ENCODE measurements at places on chromosomes 1 and 21.

DNA sequence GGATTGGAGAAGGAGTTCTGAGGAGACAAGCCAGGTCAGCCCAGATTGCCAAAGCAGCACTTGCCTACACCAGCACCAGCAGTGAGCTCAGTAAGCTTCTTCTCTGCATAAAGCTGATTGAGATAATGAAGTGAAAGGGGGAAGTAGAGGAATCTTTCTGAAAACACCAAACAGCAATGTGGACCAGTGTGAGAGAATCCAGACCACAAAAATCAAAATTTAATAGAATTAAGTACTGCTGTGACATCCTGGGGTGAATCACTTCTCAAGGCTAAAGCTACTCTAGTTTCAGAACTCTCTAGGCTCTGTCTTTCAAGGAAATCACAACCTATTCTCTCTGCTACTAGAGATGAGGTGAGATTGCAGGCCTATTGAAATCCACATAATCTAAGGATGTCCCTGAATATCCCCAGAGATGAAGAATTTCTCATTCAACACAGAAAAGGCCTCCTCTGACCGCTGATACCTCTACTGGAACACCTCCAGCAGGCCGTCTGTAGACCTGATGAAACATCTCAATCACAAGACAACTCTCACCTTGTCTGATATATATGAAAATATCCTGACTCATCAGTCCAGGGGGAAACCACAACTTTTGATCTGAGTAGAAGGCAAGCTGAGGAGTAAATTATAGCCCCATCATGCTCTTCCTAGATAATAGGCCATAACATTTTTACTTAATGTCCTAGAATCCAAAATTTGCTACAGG, at the start of gene FCRL4:
Gene FCRL4 (minus strand): TSS at position 127 of the 709 bp plus-strand sequence. CDS start 141 bp downstream, outside the sequence.
- DNase-seq: no peak

GRCh38 chr1:70945251-70945650, 102.4 kb downstream of the PTGER3 start:
- DNase-seq: no peak

DNA sequence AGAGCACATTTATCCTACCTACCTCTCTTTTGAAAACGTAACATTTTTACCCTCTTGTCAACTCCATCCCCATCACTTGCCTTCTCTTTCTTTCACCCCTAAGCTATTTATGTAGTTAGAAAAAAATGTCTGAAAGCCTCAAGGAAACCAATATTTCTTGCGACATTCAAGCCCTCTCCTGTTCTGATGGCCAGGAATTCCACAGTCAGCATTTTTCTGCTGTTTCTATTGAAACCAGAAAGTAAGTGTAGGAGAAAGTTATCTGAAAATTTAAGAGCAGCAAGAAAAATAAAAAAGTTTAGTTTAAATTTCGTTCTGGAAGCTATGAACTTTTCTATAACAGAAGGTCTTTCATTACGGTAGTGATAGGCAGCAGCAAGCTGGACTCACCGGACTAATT, 247.6 kb upstream of the PBX1 start:
- DNase-seq: no peak

DNA sequence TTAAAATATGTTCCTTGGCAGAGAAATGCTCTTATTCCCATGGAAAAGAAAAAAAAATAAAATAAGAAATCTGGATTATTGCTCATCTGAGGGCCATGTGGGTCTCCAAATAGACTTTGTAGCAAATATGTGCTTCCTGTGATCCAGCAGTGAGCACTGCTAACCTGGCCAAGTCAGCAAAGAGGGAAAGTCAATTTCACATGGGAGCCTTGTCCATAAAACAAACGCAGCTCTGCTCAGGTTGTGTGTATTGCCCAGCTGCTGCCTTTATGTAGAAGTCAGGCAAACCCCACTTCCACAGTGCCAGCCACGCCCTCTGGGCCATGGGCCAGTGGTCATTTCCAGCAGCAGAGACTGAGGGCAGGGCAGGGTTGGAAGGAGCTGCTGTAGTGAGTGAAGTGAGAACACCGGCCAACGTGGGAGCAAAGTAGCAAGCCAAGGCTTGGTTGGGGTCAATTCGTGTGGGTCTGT, 174.3 kb downstream of the LYPLAL1 start:
- no peak for DNase-seq

- DNase-seq: no peak
Measured at GRCh38 chr1:29196863-29197589, 15.3 kb upstream of the SRSF4 start.

DNA sequence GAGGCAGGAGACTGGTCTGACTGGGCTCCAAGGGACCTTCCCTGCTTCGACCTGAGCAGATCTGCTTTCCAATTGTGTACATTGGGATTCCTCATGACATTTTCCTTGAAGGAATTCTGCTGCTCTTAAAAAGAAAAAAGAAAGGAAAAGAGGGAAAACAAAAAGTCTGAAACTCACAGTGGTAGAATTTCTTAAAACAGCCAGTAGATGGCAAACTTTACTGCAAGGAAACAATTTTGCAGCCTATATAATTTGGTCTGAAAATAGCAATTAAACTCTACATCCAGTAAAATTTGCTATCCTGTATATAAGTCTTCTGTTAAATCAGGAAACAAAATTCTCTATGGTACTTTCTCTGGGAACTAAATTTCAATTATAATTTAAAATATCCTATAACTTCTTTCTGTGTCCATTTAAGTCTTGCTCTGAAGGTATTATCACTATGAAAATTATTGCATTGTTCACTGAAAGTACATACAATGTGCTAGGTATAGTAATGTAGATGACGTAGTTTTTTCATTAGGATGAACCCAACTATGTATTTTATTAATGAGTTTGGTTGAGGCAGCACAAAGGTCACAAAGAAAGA, 59.8 kb downstream of the CRB1 start:
- no peak for DNase-seq

DNA sequence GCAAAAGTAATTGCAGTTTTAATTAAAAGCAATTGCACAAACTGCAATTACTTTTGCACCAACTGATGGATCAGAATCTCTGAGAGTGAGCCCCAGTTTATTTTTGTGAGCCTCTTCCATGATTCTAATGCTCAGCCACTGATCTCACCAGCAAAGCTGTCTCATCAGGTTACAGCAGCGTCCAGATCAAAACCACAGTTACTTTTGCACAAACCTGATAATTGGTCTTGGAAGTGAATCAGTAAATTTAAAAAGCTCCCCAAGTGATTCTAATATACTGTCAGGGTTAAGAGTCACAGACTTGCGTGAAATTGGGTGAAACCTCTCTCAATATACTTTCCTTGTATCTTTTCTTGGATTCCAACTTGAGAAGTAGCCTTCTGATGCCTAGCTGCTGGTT, 13.5 kb upstream of the CR2 start:
- no peak for DNase-seq

DNA sequence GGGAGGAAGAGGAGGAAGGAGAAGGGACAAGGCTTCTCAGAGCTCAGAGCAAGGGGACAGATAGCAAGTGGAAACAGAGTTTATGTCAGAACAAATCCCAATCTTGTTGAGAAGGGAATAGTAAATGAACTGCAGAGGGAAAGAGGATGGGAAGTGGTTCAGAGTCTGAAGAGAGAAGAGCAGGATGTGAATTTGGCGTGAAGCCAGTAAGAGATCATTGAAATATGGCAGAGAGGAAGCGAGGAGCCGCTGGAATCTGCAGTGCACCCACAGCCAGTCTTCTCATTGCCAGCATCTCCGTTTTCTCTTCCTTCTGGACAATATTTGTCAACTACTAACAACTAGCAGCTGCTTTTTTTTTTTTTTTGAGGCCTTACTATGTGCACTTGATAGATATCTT, 19.1 kb downstream of the OLFML3 start:
- DNase-seq: no peak

DNA sequence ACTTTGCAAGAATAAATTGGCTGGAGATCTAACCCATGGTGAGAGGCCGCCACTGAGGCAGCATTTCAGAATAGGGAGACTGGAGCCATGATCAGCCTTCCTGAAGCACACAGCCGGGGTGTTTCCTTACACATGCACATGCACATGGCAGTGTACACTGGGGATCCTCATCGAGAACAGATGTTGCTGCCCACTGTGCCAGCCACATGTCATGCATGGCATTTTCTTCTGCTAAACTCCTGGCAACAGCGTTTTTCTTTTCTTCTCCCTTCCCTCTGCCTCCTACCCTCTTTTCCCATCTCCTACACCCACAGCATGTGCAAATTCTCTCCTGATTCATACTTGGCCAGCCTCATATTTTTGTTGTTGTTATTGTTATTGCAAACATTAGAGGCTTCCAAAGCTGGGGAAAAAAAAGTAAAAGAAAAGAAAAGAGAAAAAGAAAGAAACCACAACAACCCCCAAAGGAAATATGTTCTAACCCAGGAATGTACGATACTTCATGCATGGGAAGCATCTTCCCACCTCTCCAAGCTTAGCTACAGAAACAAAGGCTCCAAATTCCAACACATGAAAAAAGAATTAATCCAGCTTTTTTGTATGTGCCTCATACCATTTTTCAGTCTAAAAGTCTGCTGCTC, 344.0 kb downstream of the ASTN1 start:
- DNase-seq: no peak

DNA sequence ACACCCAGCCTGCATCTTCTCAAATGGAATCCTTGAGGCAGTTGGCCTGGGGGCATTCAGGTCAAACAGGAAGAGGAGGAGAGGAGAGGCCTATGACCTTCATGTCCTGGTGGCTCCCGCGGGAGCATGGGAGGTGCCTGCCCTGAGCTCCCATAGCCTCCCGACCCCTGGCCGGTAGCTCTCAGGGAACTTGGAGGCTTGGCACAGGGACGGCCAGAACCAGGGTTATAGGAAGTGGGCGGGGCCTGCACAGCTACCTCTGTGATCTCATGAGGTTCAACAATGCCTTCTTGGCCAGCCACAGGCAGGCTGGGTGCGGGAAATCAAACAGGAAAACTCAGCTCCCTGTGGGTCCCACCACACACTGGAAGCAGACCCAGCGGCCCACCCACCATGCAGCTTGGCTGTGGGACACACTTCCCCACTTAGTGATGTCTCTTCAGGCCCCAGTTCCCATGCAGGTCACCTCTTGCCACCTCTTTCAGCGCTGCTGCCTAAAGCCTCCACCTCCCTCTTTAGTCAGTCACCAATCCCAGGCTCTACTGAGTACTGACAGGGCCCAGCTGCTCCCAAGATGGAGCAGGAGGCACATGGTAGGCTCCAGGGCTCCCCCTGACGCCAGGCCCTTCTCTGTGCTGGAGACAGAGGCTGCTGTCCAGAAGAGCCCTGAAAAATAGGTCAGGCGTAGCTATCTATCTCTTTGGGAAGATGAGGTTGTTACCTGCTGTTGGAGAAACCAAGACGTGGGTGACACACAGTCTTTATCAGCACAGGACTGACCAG, at the start of gene SLFNL1:
Gene SLFNL1 (minus strand): TSS at position 200 of the 783 bp plus-strand sequence. CDS start 1,065 bp downstream, outside the sequence.
- peak; percentile 26 for DNase-seq

DNA sequence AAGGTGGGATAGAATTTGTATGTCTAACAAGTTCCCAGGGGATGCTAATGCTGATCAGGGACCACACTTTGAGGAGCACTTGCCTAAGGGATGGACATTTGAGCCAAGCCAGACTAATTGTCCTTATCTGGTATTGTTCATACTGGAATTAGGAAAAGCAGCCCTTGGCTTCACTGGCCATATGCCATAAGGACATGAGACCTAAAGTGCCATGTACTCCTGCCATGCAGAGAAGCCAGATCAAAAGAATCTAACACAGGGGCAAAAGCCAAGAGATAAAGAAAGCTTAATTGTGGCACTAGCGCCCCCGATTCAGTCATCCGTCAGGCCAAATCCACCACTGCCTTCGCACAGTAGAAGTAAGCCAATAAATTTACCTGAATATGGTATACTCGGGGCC, 45.7 kb downstream of the RNF11 start:
- no peak for DNase-seq

- DNase-seq: no peak
Measured at GRCh38 chr1:65872301-65872700, 79.6 kb downstream of the PDE4B start.

- no peak for DNase-seq
Measured at GRCh38 chr21:44944596-44944995, 4.8 kb downstream of the SLX9 start.

DNA sequence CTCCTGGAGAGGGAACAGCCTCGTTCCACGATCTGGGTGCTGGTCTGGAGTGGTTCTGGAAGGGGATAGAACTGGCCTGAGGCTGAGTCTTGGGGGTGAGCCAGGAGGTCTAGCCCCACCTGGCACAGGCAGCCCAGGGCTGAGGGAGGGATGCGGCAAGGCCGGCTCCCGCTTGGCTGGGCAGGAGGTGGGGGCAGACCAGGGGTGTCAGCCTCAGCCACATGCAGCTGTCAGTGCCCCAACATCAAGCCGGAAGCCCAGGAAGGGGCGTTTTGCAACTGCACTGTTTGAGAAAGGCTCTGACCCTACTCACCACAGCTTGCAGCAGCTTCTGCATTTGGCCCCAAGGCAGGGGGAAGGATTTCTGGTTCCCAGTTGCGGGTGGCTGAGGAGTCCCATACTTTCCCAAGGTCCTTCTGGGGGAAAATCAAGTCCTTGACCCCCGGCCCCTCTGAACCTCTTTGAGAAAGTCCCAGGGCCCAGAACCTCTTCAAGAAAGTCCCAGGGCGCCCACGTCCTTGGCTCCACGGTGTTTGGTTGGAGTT, 2.0 kb downstream of the EFHD2 start:
- peak; percentile 29 for DNase-seq

GRCh38 chr1:34166191-34166624, 1.2 kb upstream of the CSMD2 start:
- DNase-seq: peak; percentile 44

GRCh38 chr1:230819976-230820375, 48.3 kb downstream of the C1orf198 start:
- DNase-seq: no peak

DNA sequence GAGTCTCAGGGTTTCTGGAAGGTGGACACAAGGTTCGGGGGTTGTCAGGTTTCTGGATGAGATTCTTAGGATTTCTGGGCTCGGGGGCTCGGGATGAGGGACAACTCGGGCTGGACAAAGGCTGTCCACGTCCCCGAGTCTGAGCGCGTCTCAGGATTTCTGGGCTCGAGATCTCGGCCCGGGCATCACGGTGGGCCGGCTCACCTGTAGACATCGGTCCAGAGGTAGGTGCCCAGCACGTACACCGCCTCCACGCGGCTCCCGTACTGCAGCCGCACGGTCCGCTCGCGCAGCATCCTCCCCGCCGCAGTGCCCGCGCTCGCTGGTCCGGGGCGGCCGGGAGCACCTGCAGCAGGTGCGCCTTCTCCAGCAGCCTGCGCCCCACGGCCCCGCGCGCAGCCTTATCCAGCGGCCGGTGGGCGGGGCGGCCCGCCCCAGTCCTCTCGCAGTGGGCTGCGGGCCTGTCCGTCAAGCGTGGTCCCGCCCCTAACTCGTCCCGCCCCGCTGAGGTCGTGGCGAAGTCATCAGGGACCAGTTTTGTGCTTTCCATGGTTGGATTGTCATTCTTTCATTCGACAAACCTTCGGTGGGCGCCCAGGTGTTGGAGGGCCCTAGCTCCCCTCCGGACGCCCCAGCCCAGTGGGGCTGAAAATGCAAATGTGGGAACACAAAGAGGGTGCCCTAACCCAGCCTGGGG, at the start of gene PADI2:
Gene PADI2 (minus strand): TSS at position 376 of the 697 bp plus-strand sequence. CDS start 80 bp downstream, at position 296.
- peak; percentile 85 for DNase-seq

DNA sequence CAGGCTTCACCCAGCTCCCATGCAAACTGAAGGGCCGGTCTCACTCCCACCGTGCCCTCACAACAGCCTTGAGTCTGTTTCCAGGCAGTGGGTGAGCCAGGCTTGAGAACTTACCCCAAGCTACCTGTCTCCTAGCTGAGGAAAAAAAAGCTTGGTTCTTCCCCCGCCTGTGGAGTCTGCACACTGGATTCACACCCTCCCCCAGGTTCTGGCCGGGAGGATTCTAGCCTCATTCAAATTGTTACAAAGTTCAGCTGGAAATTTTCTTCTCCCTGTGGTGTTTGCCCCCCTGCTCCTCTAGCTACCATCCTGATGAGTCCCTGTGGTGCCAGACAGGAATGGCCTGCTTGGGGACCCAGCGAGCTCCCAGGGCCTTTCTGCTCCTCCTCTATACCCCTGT, 471.7 kb downstream of the AGBL4 start:
- no peak for DNase-seq

- DNase-seq: no peak
Measured at GRCh38 chr1:12114916-12115315, 51.8 kb downstream of the TNFRSF8 start.

Measured in nephron progenitor cell (in vitro differentiated cells).